SIG-M5 (cell line): ENCODE measurements at places on chromosomes 13 and 19.

DNA sequence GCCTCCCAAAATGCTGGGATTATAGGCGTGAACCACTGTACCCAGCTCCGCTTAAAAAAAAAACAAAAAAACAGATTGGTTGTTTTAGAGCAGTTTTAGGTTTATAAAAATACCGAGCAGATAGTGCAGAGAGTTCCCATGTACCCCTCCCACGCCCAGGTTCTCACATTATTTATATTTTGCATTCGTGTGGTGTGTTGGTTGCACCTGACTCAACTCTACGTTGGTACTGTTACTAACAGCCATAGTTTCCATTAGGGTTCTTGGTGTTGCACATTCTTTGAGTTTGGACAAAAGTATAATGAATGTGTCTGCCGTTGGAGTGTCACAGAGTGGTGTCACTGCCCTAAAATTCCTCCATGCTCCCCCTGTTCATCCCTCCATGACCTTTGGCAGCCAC, 29.1 kb downstream of the MYO9B start:
- no peak for DNase-seq

- no peak for DNase-seq
These were observed 7.3 kb downstream of the SIX5 start for GRCh38 chr19:45761714-45762113.

- DNase-seq: no peak
These were observed 76.1 kb downstream of the RGCC start for GRCh38 chr13:41533266-41534052.

GRCh38 chr13:24648983-24649687, 31.1 kb upstream of the ATP12A start:
- no peak for DNase-seq

DNA sequence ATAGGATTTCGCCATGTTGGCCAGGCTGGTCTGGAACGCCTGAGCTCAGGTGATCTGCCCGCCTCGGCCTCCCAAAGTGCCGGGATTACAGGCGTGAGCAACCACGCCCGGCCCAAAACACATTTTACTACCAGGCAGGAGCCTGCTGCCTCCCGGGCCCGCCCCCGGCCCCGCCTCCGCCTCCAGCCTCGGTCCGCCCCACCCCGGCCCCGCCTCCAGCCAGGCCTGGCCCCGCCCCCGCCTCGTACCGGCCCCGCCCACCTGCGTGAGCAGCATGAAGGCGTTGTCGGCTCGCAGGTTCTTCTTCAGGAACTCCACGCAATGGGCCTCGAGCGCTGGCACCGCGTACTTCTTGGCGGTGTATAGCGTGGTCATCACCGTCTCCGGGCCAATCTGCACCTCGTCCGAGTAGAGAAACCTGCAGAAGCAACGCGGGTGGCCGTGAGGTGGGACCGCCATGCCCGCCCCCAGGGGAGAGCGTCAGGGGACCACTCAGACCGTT, 22.7 kb downstream of the BTBD2 start:
- no peak for DNase-seq

GRCh38 chr13:29564373-29564772, 31.1 kb downstream of the SLC7A1 start:
- DNase-seq: no peak

- no peak for DNase-seq
These were observed 11.2 kb downstream of the ACTN4 start for GRCh38 chr19:38658462-38659306.

DNA sequence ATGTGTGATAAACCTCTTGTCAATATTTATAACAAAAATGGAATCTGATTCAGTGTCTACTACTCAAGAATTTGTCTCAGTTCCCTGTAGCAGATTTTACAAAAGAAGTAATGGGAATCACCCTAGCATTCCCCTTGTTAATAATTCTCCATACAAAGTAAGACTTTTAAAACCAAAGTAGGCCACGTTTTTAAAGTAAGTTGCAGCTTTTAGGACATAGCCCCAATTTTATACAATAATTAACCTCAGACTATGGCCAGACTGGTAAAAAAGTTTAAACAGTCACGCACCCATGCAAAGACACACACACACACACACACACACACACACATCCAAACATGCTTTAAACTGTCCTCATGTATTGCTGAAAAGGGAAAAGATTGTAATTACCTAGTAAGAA, 589.9 kb downstream of the PCDH9 start:
- no peak for DNase-seq

DNA sequence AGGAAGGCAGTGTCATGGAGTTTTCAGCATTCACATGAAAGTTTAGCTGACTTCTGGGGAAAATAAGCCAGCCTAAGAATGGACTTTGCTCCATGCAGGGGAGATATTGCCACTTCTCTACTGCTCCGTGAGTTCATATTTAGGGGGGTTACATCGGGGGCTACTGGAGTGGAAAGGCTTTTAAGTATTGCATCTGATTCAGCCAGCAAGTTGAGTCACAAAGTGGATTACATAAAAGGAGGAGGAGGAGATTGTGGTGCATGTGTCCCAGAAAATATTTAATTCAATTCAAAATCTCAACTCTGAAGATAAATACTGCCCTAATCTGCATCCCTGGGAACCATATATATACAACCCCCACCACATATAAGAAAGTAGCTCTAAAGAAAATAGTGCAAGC, 617.2 kb downstream of the DCT start:
- DNase-seq: no peak

- no peak for DNase-seq
These were observed 10.1 kb upstream of the PRKD2 start for GRCh38 chr19:46726971-46727501.

DNA sequence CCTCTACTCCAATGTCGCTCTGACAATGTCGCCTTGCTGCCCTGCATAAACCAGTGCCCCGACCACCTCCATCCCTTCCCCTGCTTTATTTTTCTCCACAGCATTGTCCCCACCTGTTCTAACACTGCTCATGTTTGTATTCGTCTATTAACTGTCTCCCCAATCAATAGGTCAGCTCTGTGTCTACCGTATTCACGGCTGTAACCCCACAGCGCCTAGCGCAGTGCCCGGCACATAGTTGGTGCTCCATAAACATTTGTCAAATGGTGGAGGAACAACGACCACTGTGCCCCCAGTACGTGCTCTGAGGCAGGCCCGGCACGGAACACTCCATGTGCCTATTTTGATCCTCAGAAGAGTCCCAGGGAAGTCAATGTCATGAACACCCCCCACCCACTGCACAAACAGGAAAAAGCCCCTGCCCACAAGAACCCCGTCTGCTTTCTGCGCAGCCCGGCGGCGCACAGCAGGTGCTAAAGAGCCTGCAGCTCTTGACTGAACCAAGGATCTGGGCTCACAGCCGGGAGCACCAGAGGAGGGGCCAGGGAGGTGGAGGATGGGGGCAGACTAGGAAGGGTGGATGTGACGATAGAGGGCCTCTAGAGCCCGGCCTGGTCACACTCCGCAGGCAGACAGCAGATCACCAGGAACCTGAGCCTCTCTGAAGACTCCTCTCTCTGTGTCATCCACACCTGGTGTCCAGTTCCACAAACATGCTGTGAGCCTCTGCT, 1.8 kb upstream of the CEACAM16 start:
- no peak for DNase-seq

GRCh38 chr13:26707122-26708006, 53.2 kb downstream of the GPR12 start:
- DNase-seq: no peak
